CD4-positive, alpha-beta T cell treated with Interleukin-2 at 100 ng/mL for 4 hours (primary cell): ENCODE measurements at places on chromosomes 12 and 14.
A peak's percentile ranks its signal among the peaks of the same experiment; 100 is the strongest.

GRCh38 chr14:99737451-99737951, 53.4 kb downstream of the CYP46A1 start:
- DNase-seq, result no peak

DNA sequence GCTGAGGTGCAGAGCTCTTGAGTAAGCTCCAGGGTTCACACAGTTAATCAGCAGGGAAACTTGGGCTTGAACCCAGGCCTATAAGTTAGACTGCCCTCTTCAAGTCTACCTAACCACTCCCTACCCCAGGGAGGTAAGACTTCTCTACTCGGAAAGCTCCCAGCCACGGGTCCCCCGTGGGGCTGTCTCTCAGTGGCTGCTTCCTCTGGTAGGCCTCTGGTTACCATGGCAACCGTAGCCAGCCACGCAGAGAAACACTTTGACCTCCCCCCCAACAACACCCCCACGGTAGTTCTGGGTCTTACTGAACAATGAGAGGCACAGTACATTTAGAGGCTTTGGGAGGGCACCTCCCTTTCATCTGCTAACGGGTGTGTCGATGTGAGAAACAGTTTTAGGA, 245.2 kb downstream of the AACS start:
- DNase-seq, result no peak

DNA sequence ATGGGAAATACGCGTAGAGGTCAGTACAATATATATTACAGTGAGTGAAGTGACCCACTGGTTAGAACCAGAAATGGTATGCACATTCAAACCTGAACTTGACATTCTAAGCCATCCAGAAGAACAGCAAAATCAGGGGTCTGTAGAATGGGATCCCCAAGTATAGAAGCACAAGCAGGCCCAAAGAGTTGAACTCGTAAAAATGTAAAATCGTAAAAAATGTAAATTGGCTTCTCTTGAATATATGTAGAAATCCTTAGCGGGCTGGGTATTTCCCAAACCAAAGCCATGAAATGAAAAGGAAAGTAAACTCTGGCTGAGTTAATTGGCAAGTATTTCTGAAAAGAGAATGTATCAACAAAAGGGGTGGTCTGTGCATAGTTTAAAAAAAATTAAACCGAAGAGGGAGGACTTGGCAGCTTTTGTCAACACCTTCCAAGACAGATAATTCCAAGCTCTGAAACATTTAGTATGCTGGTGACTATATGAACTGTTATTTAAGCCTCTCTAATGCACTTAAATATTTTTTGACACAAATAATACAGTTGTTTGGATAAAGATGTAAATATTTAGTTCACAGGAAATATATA, 1505.6 kb upstream of the FLRT2 start:
- DNase-seq, result no peak

DNA sequence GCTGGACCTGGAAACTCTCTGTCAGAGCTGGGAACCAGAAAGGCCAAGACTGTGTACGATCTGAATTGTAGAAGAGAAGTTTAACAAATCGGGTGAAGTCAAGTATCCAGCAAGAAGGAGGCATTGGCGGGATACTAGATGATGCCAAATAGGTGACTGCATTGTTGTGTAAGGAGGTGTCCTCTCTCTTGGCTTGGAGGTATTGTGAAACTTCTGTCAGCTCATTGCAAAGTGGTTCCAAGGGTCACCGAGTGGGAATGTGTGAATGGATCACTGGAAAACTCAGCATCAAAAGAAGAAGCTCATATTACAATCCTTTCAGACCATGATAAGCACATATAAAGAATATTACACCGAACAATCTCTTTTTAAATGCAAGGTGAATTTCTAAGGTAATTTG, 11.7 kb downstream of the NAV3 start:
- no peak for DNase-seq

DNA sequence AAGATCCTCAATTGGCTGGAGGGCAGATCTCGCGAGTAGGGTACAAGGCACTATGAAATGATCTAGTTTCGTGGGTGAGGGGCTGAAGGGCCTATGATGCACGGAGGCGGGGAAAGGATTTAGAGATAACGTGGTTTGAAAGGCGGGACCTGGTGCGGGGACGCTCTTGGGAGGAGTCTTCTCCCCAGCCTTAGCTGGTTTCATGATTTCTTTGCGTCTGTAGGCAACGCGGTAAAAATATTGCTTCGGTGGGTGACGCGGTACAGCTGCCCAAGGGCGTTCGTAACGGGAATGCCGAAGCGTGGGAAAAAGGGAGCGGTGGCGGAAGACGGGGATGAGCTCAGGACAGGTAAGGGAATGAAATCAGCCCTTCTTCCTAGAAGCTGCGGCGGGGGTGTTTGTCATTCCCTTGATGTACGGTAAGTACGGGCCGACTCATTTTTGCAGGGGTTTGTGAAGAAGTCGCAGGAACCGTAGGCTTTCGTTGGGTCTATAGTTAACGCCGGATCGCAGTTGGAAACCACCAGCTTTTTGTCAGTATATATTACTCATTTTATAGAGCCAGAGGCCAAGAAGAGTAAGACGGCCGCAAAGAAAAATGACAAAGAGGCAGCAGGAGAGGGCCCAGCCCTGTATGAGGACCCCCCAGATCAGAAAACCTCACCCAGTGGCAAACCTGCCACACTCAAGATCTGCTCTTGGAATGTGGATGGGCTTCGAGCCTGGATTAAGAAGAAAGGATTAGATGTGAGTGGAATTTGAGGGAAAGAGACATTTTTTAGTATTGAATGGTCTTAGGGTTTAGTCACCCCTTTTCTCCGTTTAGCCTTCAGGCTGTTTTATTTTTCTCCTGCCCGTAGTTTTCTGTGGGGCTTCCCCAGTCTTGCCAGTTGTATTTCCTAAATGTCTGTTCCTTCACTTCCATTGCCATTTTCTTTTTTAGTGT, 602 bp downstream of the APEX1 start:
- peak; percentile 40 for DNase-seq

DNA sequence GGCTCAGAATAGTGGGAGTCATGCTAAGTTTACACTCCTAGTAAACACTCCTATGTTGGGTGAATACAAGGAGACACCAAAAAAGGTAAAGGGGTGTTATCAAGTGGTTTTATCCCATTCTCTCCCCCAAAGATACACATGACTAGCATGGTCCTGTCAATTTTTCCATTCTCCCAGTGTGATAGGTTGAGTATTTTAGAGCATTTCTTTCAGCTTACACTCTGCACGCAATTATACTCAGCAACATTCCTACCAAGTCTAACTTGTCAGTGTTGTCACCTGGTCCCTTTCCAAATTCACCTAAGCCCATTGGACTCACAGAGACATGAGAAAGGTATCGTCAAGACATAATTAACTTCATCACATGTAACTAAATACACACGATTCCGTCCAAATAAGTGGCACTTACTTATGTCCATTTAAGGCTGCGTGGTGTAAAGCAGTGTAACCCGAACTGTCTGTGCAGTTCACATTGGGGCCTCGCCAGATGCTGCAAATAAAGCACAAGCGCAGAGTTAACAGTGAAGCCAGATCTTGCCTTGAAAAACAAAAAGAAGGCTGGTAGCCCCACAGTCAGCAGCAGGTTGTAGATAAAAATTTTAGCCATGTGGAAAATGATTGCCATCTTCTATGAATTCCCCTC, 159.7 kb downstream of the ANKS1B start:
- DNase-seq, result no peak

- no peak for DNase-seq
These were observed 141.0 kb upstream of the ARHGAP5 start for GRCh38 chr14:31936115-31936514.

DNA sequence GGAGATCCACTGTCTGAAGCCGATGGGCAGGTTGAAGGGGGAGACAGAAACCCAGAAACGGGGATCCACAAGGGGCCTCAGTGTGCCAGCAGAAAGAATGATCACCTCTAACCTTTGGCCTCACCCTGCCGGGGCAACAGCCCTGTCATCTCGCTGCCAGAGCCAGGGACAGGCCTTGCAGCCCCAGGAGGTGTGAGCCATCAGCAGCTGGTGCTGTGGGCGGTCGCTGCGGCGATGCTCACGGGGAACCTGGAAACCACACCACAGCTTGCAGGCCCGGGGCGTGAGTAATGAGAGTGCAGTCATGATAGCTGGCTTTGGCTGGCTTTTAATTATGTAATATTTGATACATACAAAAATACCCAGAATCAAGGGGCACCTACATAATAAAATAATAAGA, 4.7 kb upstream of the TTC7B start:
- peak; percentile 83 for DNase-seq

DNA sequence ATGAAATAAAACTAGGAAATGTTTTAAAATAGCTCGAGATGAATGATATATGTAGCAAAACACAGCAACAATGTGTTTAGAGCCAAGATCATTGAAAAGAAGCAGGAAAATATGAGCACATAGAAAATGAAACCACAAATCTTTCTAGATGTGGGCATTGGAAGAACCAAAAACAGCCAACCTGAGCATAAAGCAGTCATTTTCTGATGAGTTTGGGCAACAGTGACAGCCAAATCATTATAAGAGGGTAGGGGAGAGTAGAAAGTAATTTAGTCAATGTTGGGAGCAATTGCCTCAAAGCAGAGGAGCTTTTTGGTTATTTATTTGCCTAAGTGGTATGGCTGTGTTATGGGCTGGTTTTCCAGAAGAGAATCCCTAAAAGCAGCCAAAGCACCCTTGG, 8.8 kb upstream of the BICDL1 start:
- DNase-seq, result no peak

DNA sequence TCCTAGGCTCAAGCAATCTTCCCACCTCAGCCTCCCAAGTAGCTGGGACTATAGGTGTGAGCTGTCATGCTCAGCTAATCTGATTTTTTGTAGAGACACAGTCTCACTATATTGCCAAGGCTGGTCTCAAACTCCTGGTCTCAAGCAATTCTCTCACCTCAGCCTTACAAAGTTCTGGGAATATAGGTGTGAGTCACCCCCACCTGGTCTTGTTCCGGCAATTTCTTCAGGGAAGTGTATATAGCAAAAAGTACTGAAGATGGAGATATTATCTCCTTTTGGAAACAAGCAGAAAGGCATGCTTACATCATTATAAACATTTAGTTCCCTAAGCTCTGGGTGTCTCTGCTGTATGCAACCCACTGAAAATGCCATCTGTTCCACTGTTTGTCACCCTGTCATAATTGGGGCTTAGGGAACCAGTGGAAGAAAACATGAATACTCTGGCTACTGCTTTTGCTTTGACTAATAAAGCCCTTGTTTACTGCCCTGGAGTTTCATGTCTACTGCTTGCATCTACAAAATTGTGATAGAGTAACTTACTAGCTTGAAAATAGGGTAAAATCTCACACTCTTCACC, 940.2 kb downstream of the GALC start:
- no peak for DNase-seq

GRCh38 chr12:12486661-12487240, 75.9 kb downstream of the DUSP16 start:
- DNase-seq, result no peak

DNA sequence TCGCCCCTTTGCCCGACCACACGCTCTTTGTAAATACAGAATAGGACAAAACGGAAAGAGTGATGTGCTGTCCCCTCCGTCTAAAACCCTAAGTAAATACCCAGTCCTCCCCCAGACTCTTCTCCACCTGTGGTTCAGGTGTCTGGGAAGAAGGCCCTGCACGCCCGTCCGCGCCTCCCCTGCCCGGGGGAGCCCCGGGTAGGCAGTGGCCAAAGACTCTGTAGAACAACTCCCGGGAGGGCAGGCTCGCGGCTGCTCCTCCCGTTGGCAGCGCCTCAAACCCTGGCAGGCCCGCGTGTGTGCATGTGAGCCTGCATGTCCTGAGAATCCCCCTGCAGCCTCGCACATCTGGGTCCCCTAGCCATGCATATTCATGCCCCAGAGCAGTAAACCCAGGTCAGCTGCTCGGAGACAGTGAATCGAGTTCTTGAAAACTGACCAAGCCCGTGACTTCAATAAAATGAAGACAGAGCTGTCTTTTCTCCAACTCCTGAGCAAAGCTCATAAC, 165.8 kb downstream of the MON2 start:
- DNase-seq, result no peak

DNA sequence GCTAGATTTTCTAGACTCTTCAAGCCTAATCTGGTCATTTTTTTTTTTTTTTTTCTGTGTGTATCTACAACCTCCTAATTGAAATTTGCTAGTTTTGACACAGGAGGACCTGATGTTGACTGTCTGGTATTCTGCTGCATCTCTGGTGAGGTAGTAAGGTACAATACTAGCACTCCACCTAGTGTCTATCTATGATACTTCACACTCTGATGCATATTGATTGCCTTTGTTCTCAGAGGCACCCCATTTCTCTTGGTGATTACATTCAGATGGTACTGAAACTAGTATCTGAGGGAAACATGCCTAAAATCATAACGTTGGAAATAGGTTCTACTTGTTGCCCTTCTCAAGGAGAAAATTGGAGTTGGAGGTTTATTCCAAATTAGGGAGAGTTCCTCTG, 930.5 kb upstream of the NOVA1 start:
- no peak for DNase-seq

DNA sequence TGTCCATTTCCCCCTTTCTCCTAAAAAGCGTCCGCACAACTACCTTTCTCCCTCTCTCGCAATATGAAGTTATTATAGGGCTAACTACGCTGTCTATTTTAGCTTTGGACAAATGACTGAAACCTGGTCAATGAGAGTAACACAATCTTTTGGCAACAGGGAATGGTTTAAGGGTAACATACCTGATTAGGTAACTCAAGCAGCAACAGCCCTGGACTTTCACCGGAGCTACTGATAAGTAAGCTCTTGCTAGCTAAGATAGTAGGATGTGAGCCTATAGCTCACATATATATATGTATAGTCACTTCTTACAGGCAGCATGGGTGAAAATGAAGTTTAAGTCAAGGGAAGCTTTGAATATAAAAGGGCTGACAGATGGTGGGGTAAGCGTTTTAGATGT, 313.0 kb downstream of the CEP128 start:
- no peak for DNase-seq

DNA sequence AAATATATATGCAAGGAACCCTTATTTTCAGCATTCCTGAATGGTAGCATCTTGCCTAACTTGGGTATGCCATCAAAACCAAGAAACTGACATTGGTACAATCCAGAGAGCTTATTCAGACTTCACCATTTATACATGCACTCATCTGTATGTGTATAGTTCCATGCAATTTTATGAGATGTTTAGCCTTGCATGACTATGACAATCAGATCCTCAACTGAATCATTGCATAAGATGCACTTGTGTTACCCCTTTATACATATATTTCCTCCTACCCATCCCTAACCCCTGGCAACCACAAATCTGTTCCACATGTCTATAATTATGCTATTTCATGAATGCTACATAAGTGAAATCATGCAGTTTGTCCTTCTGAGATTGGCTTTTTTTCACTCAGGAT, 37.0 kb upstream of the PPFIBP1 start:
- no peak for DNase-seq

DNA sequence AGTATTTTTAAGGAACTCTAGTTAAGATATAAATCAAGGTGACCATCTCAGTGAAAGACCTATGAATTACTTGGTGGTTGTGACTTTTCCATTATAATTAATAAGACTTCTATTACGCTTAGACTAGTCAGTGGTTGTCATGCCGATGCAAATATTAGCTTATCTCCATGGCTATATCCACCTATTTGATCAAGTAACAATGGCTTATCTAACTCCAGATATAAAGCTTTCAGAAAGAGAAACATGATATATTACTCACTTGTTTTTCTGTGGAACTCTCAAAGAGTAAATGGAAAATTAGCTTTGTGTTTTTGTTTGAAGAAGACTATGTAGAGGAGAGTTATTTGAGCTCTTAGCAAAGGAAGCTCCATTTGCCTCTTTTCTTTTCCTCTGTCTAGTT, 323.8 kb upstream of the DCN start:
- no peak for DNase-seq
